Cortex of kidney (tissue), 1 donor: ENCODE measurements at places on chromosomes 13 and 19.

DNA sequence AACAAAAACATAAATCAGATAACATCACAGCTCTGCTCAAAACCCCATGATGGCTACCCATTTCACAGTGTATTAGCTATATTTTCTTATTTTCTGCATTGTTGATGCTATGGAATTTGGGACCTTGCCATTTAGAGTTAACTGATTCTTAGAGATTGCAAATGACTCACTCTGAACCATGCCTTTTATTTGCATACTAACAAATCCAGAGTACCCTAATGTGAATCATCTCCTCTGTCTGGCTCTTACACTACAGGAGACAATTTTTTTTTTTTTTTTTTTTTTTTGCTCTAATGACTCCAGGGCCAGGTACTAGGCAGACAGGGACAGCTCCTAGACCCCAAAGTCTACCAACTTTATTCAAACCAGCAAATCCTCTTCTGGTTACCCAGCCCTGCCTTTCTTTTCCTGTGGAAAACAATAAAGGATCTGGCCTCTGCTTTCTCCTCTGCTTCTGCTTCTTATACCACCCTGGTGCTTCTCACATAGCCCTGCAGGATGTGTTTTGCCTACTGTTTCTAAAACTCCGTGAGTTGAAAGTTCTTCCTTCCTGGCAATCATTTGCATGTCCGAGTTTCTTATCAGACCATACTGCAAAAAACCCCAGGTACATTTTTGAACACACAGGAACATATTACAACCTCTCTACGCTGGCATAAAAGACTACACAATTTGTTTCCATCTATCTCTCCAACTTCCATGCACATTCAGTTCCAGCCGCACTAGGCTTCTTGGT, 10.6 kb upstream of the ZNF460 start:
- no peak for DNase-seq

GRCh38 chr19:43551399-43552197, 18.6 kb downstream of the ZNF575 start:
- no peak for DNase-seq

DNA sequence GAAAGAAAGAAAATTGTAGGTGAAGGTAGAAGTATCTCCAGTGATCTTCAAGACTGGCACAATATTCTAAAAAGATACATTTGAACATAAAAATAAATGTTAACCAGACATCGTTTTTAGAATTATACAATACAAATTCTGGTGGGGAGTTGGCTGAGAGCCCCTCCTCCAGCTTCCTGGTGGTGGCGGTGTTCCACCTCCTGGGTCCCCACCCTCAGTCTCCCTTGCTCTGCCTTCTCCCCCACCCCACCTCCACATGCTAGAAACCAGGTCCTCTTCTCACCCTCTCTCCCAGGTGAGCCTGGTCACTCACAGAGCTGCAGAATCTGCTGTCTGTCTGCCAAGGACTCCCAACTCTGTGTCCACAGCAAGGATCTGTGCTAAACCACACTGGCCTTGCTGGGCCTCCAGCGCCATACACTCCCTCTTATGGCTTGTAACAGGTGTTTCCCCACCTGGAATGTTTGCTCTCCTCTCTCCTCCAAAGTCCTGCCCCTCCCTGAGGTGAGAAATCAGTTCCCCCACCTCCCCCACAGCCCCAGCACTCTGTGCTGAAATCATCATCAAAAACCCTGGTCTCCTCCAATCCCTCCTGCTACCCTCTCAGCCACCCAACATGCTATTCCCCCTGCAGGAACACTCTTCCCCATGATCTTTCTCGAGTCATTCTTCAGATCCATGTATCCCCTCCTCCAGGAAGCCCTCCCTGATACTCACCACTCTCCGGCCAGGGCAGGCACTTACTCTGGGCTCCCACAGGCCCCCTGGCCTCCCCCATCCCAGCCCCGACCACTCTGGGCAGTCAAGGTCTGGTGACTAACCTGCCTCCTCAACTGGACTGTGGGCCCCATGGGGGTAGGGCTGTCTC, 20.5 kb upstream of the CYP2S1 start:
- no peak for DNase-seq

DNA sequence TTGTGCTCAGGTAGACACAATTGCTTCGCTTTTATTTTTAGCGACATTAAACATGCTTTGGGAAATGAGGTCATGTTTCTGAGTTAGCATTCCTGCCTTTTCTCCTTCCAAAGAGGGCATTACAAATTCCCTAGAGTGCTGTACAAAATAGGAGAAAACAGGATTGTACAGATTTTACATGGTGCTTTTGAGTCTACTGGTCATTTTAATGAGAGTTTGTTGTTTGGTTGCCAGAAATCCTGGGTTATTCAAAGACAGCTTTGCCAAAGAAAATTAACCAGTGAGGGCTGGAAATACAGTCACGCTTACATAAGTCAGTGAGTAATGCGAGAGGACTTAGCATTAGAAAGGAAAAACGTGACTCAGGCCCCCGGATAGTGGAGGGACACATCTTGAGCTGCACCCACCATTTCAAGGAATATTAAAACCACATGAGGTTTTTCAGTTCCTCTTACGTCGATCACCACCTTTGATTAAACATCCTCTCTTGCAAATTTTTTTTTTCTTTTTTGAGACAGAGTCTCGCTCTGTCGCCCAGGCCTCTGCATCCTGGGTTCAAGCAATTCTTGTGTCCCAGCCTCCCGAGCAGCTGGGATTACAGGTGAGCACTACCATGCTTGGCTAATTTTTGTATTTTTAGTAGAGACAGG, 55.4 kb downstream of the SACS start:
- DNase-seq: no peak

- DNase-seq: no peak
These were observed 114.2 kb downstream of the PAN3 start for GRCh38 chr13:28252547-28252946.

DNA sequence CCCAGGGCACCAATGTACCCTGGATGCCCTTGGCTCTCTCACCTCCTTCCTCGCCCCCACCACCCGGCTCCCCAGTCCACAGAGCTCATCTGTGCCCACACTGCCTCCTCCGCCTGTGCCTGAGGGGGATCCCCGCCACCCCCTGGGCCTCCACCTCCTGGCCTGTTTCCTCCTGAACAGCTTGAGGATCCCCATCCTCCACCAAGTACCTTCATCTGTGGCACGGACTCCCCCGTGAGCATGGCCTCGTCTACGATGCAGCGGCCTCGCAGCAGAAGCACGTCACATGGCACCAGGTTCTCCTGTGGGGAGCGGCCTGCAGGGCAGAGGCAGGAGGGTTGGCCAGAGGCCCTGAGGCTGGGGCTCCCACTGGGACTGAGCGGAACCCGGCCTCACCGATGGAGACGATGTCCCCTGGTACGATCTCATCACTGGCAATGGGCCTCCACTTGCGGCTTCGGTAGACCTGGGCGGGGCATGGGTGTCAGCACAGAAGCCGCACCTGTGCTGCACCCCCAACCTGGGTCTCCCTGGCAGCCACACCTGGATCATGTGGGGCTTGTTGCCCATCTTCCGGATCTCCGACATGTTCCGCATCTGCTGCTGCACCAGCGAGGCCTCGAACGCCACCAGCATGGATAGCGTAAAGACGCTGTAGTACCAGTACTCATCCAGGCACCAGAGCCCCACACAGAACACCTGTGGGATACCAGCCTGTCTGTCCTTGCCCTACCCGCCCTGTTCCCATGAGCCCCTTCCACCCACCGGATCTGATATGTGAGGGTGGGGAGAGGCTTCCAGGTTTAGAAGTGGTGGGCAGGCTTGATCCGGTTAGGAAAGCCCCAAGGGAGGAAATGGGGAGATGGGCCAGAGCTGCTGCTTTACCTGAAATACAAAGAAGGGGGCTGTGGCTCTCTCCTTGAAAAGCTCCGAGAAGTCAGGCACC, 6.8 kb downstream of the ATP13A1 start:
- no peak for DNase-seq

- DNase-seq: no peak
These were observed 99.6 kb downstream of the LIG4 start for GRCh38 chr13:108115738-108116137.

- DNase-seq: no peak
These were observed 33.9 kb upstream of the SLC7A10 start for GRCh38 chr19:33259539-33259938.

DNA sequence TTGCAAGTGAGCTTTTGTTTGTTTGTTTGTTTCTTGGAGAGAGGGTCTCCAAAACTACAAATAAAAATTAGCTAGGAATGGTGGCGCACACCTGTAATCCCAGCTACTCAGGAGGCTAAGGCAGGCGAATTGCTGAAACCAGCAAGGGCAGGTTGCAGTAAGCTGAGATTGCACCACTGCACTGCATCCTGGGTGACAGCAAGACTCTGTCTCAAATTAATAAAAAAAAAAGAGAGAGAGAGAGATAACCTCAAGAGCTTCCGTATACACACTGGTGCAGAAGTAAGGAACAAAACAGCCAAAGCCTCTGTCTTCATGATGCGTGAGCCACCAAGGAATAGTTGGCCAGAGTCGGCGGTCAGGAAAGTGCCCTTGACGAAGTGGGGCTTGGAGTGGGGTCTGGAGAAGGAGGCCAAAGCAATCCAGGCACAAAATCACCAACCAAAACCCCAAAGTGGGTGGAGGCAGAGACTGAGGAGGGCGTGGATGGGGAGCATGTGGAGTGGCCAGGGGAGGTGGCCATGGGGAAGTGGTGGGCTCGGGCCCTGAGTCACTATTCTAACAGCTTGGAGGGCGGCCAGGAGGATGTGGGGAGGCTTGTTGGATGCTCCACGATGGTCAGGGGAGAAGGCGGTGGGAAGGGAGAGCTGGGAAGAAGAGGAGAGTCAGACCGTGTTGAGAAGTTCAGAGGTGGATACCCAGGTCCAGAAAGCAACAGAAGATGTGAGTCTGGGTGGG, 21.2 kb upstream of the TOMM40 start:
- no peak for DNase-seq

DNA sequence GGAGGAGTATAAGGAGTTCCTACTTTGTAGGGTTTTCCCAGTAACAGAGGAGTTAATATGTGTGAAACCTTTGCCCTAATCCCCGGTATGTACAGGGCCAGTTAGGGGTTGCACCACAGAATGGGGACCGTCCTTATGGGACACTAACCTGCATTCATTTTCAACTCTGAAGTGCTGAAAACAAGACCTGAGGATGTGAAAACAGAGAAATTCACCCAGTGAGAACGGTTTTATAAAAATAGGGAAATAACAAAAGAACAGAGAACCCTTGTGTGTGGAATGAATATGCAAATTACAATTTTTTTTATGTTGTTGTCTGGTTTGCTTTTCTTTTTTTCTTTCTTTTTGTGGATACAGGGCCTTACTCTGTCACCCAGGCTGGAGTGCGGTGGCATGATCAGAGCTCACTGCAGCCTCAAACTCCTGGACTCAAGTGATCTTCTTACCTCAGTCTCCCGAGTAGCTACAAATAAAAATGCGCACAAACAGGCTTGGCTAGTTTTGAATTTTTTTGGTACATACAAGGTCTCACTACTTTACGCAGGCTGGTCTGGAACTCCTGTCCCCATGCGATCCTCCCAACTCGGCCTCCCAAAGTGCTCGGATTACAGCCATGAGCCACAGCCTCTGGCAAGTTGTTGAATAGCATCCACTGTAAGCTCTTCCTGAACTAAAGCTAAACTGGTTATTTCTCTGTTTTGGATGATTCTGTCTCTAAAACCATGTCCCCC, 10.6 kb downstream of the CLC start:
- no peak for DNase-seq

DNA sequence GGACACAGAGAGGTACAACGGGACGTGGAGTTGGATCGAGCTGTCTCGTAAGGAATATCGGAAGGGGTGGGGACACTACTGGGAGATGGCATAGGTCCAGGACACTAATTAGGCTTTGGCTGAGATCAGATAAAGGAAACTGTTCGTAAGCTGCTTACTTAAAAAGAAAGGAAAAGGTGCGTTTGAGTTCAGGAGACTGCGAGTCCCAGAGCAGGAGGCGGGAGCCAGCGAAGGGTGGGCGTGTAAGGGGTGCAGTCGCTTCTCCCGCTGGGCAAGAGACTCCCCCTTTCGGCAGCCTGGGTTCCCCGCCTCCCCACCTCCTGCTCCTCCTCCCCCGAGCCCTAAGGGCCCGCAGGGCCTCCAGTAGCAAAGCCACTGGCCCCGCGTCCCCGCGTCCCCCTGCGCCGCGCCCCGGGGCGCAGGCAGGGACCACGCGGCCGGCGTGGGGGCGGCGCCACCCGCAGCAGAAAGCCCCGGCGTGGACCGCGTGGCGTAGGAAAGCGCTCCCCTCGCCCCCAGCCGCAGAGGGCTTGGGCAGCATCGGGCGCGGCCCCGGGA, 547 bp downstream of the ABCC4 start:
- no peak for DNase-seq

- DNase-seq: no peak
These were observed 34.1 kb downstream of the SUGP2 start for GRCh38 chr19:18999016-18999758.

DNA sequence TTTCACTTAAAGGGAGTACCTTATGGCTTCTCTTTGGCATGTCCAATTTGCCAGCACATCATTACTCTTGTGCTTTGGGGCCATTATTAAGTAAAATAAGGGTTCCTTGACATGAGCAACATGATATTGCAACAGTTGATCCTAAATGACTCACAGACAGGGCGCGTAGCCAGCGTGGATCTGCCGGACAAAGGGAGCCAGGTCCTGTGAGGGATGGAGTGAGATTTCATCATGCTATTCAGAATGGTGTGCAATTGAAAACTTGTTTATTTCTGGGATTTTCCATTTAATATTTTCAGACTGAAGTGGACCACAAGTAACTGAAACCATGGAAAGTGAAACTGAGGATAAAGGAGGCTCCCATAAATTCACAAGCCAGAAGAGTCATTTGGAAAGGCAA, 48.6 kb upstream of the WASF3 start:
- DNase-seq: no peak

- DNase-seq: no peak
These were observed 4.8 kb upstream of the ATF5 start for GRCh38 chr19:49924004-49924880.

- DNase-seq: no peak
These were observed 12.8 kb downstream of the ZNF254 start for GRCh38 chr19:24099829-24100228.

- no peak for DNase-seq
These were observed 967 bp downstream of the REXO1 start for GRCh38 chr19:1847348-1847683.

- DNase-seq: no peak
These were observed 491.0 kb downstream of the FGF9 start for GRCh38 chr13:22161871-22162270.

- no peak for DNase-seq
These were observed 27.5 kb downstream of the SPRYD7 start for GRCh38 chr13:49908637-49909036.

DNA sequence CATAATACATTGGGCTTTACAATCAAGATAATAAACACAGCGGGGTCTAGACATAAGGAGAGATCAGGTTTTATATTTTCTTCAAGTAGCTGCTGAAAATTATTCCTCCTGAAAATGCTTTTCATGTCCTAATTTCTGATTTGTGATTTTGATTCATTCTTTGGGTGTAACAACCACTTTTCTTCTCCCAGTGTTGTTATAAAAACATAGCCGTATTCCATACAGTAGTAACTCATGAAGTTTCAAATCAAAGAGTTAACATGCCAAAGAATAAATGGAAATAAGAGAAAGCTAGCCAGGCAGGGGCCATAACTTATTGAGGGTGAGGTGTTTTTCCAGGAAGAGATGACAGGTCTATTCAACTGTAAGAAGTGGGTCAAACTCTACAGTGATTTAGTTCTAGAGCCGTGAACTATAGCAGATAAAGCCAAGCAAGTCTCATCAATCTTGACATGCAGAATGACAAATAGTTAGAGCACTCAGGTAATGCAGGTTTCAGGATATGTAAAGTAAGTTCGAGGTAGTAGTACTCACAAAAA, 934.4 kb upstream of the SLITRK1 start:
- no peak for DNase-seq
